NCI-H1417 treated with DMSO at 0.1 percent for 48 hours (cell line): ENCODE measurements at places on chromosomes 1 and 21.

DNA sequence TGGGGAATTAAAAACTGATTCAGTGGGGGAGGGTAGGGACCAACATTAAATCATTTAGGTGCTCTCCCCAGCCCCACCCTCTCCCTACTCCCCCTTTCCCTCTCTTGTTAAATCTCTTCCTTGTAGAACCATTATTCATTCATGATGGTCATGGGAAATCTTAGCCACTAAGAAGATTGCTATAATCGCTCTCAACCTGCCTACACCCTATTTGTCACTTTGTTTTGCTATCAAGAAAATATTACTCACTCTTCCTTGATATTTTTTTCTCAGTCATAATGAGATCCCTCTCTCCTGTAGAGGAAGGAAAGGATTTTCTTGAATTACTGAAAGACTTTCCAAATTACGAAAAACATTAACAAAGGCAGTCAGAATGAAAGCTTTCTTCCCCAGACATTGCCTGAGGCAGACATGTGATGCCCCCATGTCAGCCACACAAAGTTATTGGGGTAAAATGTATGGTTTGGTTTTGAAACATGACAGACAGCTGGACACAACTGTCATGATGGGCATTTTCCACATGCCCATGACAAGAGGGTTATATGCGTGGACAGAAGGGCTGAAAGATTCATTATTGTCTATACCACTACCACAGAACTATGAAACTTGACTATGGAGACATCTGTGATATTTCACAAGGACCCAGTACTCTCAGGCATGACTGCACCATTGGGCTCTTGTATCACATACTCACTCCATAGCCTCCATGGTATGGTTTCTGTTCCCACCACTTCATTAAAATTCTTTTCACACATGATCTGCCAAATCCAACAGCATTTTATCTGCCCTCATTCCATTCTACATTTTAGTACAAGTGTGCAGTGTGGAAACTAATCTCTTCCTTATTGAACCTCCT is 420.1 kb downstream of the DISC1 start:
- DNase-seq: no peak

DNA sequence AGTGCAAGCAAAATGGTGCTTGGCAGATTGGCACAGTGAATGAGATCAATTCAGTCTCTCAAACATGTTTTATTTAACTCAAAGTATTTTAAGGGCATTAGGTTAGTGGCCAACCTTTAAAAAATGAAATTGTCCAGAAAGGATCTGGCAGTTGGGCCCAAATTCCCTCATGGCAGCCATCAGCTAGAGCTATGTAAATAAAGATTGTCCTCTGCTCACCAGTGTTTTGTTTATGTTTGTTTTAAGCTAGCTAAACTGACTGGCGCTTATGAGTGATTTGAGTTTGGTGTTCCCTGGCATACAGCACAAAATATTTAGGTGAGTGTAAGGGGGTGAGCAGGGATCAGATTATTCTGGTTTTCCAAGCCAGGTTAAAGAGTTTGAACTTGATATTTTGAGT is 18.1 kb downstream of the HDAC1 start:
- DNase-seq: no peak

- no peak for DNase-seq
Measured at GRCh38 chr1:61400131-61400770, 317.9 kb downstream of the NFIA start.

- no peak for DNase-seq
Measured at GRCh38 chr21:44298301-44298700, 1.6 kb upstream of the PFKL start.

- no peak for DNase-seq
Measured at GRCh38 chr1:199522338-199522737, 505.2 kb upstream of the NR5A2 start.

DNA sequence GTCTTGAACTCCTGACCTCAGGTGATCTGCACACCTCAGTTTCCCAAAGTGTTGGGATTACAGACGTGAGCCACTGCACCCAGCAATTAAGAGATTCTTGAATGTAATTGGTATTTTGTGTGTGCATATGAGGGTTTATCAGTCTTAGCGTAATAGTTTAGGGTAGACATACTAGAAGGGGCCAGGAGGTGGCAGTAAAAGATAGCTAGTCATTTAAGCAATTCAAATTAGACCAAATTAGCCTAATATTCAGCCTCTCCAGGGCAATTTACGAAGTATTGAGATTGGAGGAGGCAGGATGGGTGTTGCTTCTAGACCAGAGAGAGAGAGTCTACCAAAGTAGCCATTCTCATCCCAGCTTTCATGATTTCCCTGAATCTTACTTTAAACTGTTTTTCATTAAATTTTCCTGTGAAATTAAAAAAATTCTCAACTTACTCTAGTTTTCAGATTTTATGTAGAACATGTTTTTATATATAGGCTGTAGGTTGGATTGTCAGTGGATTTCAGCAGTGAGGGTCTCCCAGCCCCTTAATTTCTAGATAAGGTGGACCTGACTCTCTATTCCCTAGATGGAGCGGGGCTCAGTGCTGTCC is 119.7 kb downstream of the HHAT start:
- peak; percentile 24 for DNase-seq

GRCh38 chr1:217895841-217896240 is 264.7 kb downstream of the SPATA17 start:
- DNase-seq: no peak

DNA sequence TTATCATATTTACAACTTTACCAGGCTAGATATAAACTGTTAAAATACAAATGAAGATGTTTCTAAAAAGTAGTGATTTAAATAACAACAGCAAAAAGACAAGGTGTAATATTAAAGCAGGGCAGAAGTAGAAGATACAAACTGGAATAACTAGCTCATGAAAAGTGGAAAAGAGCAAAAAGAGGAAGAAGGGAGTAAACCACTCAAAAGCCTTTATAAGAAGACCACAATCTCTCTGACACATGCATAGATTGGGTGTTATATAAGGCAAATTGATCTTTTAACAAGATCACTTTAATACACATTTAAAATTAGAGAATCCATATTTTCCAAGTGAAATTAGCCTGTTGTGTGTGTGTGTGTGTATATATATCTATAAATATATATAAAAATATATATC is 5.0 kb downstream of the DENND1B start:
- no peak for DNase-seq

DNA sequence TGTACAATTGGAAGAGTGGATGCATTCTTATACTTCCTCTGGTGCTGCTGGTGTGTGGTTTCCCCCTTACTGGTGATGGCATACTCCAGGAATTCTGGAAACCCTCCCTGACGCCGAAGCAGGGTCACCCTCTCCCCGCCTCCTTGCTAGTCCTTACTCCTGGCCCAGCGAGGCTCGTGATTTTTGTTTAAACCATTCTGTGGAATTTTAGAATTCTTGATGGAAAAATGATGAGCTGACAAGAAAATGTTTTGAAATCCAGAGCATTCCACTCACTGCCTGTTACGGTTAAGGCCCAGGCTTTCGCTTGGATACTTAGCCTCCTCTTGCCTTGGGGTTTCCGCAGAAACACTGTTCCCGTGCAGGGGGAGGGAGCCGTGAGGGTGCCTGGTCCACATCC is 41.1 kb downstream of the IL6R start:
- DNase-seq: no peak
